AG04449 (cell line): ENCODE measurements at places on chromosomes 3 and 15.

DNA sequence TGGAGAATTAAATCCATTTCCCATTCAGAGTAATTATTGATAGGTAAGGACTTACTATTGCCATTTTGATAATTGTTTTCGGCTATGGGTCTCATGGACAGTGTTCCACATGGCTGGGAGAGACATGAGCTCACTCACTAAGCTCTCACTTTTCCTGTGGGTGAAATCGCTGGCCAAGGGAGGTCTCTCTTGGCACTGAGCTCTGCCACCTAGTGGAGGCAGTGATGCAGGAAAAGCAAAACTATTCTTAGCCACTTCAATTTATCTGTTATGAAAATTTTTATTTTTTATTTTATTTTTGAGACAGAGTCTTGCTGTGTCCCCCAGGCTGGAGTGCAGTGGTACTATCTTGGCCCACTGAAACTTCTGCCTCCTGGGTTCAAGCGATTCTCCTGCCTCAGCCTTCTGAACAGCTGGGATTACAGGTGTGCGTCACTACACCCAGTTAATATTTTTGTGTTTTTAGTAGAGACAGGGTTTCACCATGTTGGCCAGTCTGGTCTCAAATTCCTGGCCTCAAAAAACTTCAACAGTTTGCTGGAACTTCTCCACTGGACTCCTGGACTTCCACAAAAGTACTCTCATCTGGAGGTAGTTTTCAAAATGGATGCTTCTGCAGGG, 4.7 kb upstream of the RNF13 start:
- DNase-seq, result no peak

DNA sequence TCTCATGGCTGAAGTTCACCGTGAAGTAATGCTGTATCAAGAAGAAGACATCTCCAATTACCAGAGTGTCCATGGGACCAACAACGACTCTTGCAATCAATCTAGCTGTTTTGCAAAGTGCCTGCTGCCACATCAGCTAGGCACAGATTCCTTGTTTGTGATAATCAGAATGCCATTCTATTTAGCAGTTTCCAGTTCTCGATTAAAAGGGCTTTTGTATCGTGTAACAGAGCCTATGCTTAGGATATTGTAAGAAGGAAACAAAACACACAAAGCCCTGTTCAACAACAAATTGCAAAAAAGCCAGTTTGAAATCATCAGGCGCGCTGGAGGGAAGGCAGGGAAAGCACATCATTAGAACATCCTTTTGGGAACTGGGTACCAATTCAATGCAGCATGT, 26.1 kb downstream of the RASGRF1 start:
- no peak for DNase-seq

DNA sequence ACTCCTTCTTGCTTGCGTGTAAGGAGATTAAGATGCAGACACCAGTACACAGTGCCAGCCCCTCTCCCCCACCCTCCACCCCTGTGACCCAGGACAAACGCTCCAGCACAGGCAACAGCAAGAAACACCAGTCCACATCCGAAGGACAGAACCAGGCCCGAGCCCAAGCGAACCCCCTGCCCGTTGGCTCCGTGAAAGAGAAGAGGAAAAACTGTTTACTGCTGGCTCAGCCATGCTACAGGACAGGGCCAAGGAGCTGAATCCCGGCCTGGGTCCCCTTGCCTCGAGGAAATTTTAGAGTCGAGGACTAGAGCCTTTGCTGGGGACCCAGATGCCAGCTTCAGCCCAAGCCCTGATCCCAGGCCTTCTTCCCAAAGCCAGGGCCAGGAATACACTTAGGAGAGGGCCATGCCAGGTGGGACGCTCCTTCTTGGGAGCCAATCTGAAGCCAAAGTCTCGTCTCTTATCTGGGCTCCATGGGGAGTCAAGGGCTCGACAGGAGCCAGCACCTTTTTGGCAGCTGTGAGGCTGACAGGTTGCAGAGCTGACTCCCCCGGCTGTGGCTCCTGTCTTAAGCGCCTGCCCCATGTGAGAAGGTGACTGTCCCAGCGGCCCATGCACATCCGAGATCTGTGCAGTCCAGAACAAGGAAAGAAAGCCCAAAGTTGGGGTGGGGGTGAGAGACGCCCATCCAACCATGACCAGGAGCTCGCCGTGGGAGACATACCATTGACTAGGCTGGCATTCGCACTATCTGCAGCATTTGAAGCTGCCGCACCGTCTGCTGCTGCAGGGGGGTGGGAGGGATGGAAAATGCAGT, 63.8 kb upstream of the SEC13 start:
- DNase-seq, result no peak

DNA sequence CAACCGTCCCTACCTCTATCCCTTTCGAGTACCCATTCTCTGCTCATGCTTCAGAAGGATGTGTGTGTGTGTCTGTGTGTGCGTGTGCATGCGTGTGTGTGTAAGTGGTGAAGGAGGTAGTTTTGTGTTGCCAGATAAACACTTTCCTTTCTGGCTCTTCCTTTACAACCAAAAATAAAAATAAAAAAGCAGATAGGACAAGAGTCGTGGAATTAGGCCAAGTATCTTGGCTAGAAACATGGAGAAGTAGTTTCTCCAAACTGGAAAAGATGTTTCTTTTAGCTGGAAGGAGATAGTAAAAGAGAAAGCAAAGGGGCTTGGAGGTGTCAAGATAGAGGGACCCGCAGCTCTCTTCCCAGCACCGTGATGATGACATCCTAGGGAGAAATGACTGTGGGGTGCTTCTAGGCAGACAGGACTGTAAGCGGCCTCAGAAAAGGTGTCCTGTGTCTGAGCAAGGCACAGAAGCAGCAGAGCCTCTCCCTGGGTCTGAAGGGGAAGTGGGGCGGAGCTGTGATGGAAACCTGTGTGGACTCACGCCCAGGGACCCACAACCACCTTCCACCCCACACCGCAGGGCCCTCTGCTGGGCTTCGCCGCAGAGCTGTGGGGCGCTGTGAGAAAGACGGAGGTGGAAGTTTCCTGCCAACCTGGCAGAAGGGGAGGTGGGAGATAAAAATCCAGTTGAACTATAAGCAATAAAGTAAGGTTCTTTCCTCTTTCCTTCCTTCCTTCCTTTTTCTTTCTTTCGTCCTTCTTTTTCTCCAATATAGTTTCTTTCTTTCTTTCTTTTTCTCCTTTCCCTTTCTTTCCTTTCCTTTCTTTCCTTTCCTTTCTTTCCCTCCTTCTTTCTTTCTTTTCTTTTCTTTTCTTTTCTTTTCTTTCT, 35.3 kb downstream of the MUC20 start:
- no peak for DNase-seq

DNA sequence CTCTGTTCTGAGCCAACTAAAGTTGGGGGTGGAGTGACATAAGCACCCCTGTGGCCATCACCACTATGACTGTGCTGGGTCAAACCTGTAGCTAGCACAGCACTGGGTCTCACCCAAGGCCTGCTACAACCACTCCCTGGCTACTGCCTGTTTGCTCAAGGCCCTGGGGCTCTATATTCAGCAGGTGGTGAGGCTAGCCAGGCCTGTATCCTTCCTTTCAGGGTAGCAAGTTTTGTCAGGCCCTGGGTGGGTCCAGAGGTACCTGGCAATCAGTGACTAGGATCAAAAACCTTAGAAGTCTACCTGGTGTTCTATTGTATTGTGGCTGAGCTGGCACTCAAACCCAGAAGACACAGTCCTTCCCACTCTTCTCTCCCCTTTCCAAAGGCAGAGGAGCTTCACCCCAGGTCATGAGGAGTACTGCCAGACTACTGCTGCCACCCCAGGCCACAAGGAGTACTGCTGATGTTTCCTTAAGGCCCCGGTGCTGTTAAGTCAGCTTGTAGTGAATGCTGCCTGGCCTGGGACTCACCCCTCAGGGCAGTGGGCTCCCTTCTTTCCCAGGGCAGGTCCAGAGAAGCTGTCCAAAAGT, 170.8 kb downstream of the IGSF11 start:
- no peak for DNase-seq

GRCh38 chr3:153069598-153070510, 92.2 kb upstream of the RAP2B start:
- no peak for DNase-seq

DNA sequence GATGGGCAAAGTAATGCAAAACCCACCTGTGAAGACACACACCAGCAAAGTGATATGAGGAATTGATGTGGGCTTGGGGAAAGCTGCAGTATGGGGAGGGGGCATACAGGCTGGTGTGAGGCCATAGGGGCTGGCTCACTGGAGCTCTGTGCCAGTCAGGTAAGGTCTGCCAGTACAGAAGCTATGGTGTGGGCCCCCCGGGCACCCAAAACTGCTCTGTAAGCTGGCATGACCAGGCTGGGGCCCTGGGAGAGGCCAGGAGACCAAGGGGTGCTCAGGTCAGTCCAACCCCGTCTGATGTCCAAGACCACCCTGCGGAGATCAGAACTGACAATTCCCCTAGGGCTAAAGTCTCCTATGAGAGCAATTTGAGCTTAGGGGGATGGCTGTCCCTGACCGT, 163.1 kb downstream of the KCNMB2 start:
- no peak for DNase-seq

DNA sequence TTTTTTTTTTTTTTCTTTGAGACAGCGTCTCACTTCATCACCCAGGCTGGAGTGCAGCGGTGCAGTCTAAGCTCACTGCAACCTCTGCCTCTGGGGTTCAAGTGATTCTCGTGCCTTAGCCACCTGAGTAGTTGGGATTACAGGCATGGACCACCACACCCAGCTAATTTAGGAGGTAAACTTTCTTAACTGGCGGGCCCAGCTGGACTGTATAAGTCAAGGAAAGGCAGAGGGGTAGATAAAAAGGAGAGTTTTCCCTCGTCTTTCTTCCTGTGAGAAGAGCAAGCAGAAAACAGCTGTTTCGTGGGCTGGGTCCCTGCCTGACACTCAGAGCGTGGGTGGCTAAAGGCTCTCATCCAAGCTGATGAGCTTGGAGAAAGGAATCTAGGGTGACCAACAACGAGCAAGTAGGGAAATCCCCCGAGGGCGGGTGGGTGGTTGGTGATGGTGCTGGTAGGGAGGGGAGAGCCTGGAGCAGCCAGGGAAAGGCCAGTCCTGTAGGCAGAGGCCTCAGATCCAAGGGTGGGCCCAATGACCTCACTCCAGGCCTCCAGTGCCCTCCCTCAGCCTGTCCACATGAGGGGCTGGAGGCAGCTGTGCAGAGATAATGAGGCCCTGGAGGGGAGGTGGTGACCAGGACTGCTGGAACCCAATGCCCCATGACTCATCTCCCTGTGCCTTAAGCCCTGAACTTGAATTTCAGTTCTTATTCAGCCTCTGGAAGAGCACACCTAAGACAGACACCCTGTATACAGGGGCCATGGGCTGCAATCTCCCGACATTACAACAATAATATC, 43.1 kb upstream of the LIMD1 start:
- peak; percentile 87 for DNase-seq

- DNase-seq, result no peak
Measured at GRCh38 chr15:100301910-100302431, 39.8 kb downstream of the ADAMTS17 start.

GRCh38 chr15:52093539-52094510, 18.8 kb downstream of the BCL2L10 start:
- peak; percentile 76 for DNase-seq

DNA sequence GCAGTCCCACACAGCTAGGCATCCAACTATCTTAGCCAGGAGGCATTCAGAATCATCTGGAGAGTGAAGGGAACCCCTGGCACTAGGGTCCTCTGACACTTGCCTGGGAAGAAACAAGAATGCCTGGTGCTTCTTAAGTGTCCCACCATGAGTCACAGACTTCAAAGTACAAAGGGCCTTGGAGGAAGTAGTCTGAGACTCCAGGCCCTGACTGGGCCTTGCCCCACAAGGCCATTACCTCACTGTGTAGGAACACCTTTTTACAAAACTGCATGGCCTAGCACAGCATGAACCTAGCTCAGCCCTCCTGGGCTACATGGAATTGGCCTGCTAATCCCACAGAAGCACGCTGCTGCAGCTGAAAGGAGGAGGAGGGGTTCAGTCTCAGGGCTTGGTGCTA, 104.5 kb upstream of the SLCO2A1 start:
- no peak for DNase-seq

- DNase-seq, result no peak
Measured at GRCh38 chr15:60324706-60325438, 72.9 kb downstream of the ANXA2 start.

DNA sequence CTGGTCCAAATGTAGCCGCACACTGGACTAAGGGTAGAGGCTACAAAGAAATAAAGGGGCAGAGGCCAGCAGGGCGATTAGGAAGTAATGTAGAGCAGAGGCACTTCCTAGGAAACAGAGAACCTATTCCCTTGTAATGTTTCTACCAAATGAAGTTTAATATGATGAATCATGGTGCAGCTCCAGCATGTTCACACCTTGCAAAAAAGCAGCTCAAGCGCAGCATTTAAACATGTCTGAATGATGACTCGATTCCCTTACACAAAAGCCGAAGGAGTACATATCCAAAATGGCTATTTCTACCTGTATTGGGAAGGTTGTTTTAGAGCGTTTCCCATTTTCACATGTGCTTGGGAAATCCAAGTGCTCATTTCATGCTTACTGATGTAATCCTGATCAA, 204.8 kb downstream of the MECOM start:
- no peak for DNase-seq

DNA sequence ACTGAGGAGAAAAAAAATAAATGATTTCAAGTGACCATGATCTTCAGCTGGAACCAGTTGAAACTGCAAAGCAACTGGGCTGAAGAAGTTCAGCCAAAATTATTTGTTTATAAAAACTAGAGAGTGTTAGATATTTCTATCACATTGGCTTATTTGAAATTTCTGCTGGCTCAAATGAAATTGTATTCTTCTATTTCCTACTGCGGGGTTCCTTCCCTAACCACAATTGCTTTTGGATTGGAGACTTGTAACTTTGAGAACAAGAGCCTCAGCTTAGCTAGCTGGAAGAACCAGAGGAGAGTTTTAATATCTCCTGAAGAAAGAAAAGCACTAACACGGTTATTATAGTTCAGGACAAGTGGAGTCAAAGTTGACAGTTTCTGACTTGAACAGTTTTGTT, 31.1 kb downstream of the AGTR1 start:
- DNase-seq, result no peak

DNA sequence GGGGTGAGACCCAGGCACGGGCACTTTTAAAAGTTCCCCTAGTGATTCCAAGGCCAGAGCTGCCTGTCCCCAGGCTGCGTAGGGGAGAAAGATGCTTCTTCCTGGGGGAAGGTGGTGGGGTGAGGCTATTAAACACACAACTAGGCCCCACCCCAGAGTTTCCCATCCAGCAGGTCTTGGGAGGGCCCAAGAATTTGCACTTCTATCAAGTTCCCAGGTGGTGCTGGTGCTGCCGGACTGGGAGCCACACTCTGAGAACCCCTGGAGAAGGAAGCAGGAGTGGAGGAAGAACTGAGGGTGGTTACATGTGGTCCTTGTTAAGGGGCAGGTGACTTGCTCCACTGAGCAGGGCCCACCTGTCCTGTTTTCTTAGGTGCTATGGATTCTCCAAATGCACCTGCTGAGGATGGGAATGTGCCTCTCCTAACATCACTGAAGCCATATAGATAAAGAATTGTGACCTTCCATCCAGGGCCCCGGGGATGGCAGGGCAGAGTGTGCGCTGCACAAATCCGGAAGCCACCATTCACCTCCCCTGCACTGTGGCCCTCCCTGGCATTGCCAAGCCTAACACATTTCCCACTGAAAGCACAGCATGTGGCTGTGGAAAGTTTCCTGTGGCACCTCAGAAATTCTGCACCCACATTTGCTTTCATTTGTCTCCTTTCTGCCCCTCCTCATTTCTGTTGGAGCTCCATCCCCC, 111.5 kb upstream of the MEF2A start:
- DNase-seq, result no peak
